ENCODE measurements at places on chromosomes 2 and 18.

- DNase-seq, result no peak
Measured at GRCh38 chr2:219254590-219255201, 978 bp upstream of the TUBA4A start.

- DNase-seq, result peak; percentile 11
Measured at GRCh38 chr2:112001136-112001715, 53.8 kb upstream of the TMEM87B start.

DNA sequence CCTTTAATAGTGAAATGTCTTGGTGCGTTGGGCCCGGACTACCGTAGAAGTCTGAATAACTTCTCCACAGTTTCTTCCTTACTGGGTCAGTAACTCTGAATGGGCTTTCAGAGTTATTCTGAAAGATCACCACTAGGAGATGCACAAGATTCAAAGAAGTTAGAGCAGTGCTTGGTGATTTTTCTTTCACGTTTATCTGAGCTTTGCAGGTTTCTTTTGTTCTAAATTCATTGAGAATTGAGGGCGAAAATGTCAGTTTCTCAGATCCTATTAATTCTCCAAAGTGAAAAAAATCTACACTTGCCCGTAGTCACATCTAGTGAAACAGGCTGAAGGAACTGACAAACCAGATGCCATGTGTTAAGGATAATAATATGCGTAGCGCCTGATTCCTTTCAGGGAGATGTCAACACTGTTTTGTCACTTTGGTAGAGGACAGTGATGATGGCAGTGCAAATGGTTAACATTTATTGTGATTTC lies 70.1 kb downstream of the QPCT start:
- DNase-seq, result peak; percentile 58

GRCh38 chr18:28854964-28855363 lies 678.0 kb upstream of the CDH2 start:
- DNase-seq, result peak; percentile 19

DNA sequence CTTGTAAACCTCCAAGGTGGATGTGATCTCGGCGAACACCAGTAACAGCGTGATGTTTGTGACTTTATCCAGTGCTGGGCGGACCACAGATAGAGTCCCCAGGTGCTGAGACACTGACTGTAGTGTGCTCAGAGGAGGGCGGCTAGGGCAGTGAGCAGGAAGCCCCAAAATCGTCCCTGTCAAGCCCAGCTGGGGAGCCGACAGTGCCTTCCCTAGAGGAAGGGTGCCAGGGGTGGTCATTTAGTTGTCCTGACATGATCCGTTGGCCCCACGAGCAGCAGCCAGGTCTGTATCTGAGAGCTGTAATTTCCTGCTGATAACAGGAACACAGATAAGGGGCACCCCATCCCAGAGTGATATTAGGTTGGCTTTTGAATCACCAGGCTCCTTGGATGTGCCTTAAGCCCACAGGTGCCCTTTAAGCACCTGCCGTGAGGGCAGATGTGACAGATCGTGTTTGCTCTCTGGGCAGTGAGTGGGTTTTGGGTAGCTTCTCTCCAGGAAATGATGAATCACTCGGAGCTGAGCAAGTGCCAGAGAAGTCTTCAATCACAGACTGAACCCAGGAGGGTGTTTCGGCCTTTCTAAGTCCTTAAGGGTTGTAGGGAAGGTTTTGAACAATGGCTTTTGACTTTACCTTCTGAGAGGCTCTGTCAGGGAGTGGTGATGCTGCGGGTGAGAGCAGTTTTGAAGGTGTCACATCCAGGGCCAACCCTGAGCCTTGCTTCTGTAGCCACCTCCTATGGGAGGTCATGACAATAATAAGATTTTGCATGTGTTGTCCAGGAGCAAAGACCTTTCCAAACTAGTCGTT lies 7.7 kb downstream of the LPIN1 start:
- DNase-seq, result peak; percentile 25

DNA sequence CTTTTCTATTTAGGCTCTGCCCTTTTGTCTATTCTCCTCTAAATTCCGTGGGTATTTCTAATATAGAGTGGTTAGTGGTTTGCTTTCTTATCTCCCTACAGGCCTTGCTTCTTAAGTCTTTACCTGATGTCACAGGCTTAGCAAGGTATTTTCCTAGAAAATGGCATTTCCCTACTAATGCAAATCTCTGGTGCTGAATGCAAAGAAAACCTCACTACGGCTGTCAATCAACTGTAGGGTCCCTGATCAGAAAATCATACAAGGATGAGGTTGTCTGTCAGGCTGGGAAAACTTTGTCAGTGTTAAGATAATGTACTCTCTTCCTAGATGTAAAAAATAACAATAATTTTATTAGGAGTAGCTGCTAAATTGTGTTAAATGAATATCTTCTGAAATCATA lies 27.1 kb upstream of the DSC1 start:
- DNase-seq, result no peak

GRCh38 chr2:95372216-95372829 lies 30.2 kb upstream of the FAHD2A start:
- DNase-seq, result no peak

DNA sequence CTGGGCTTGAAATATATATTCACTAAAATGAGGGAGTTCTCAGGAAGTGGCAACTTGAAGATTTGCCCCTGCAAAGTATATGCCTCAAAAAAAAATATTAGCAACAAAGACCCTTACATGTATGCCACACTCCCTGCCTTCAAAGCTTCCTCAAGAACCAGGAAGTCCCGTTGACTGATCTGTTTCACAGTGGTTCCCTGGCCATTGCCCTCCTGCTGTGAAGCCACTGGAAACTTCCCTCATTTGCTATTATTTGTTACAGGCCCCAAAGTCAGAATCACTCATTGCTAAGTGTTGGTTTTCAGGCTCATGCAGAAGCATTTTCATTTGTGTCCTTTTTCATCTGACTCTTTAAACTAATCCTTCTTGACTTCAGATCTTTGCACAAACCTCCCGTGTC lies 421.5 kb downstream of the ZNF521 start:
- DNase-seq, result no peak
